ENCODE measurements at places on chromosomes 12 and 14. TPM values are rescaled to one million over a fixed set of nuclear protein-coding genes. Genes with fewer than 3 reads are reported as not detected.

PPP1R3E gene
- 4.1 TPM for total RNA-seq

- no peak overlapping the region for H3K4me3 ChIP-seq
- H3K36me3 ChIP-seq = peaks cover 14% of the 10 kb centered on the region
- no peak overlapping the region for H3K27ac ChIP-seq
- H3K27me3 ChIP-seq = no peaks in the 10 kb centered on the region
- no peak for DNase-seq
Observed at GRCh38 chr14:64081174-64081746, 212.9 kb downstream of the ESR2 start.

- no peaks in the 10 kb centered on the region for H3K36me3 ChIP-seq
- no peak overlapping the region for H3K4me3 ChIP-seq
- no peak for DNase-seq
- no peak overlapping the region for H3K27ac ChIP-seq
Observed at GRCh38 chr12:5864301-5864700, 80.8 kb downstream of the ANO2 start.

- peak overlapping the region; percentile 64 for H3K27ac ChIP-seq
- H3K4me3 ChIP-seq = no peak overlapping the region
- no peaks in the 10 kb centered on the region for H3K36me3 ChIP-seq
- H3K4me1 ChIP-seq = peaks cover 28% of the 10 kb centered on the region
Observed at GRCh38 chr14:61511558-61511948, 183.8 kb upstream of the HIF1A start.

PTCSC3 gene
- total RNA-seq = not detected

FLVCR2 gene
- 1.3 TPM for total RNA-seq

DNA sequence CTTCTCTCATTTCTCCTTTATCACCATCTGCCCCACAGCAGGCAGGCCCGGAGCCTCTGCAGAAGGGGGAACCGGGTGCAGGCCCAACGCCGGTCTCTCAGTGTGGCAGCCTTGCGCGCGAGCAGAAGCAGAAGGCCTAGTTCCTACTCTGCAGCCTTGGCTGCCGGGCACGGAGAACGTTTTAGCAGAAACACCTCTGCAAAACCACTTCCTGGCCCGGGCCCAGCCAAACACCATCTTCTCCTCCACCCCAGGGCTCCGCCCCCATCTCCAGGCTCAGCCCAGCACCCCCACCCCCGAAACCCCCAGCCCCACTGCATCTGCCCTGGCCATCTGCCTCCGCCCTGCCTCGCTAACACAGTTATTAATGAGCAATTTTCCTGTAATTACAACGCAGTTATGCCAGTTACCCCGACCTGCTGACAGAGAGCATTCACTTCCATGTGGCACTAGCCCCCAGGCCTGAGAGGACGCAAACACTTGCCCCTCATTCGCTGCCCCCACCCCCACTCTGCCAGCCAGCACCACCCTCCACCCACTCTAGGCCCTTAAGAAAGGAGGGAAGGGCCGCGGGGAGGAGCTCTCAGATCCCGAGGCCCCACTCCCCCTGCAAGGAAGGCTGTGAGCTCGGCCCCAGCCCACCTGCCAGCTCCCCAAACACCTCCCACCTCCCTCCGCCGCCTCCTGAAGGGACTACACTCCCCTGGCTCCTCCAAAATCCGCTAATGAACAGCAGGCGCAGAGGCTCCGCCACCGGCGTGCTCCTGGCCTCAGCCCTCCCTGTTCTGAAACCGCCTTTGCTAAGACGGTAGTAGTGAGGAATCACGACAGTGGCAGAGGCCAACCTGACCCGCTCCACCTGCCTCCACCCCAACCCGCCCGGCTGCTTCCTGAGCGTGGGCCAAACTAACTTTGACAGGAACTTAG, 44.7 kb upstream of the FBRSL1 start:
- no peaks in the 10 kb centered on the region for H3K27me3 ChIP-seq
- H3K4me1 ChIP-seq = no peaks in the 10 kb centered on the region
- DNase-seq = no peak
- no peak overlapping the region for H3K4me3 ChIP-seq
- H3K27ac ChIP-seq = peak overlapping the region; percentile 22

DNA sequence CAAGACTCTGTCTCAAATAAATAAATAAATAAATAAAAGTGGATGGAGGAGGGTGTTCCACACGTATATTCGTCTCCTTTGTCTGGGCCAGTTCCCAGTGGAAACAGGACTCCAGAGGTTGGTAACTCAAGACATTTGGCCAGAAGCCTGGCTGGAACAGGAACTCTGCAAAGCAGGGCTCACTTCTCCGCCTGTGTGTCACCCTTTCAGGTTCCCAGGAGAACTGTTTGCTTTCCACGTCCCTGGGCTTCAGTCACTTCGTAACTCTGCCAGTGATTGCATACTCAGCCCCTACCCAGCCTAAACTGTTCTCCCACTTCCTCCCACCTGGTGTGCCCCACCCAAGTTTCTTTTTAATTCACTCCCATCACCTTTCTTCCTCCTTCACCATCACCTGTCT, 7.0 kb upstream of the UBE2N start:
- no peak overlapping the region for H3K27ac ChIP-seq
- H3K4me1 ChIP-seq = no peaks in the 10 kb centered on the region
- H3K27me3 ChIP-seq = no peaks in the 10 kb centered on the region
- no peaks in the 10 kb centered on the region for H3K36me3 ChIP-seq

DNA sequence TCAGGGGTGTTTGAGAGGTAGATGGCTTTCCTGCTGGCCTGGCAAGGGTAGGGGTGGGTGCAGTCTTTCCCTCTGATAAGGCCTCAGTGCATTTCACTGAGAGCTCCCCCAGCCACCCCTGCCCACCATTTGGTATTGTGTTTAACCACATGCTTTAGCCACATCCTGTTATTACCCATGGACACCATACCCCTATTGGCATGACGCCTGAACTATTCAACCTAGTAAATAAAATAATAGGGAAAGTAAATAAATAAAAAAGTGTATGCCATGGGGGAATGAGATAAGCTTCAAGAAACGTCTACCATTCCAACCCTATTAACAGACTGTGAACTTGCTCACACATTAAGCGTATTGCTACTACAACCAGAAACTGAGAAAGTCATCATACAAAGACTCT, 7.6 kb upstream of the LGR5 start:
- H3K36me3 ChIP-seq = no peaks in the 10 kb centered on the region
- no peak overlapping the region for H3K4me3 ChIP-seq
- no peak overlapping the region for H3K27ac ChIP-seq
- no peaks in the 10 kb centered on the region for H3K27me3 ChIP-seq

KRT6B gene
- 1.7 TPM for total RNA-seq

RAD51AP1 gene
- total RNA-seq = 0.93 TPM

E2F7 gene
- 0.28 TPM for total RNA-seq

DNA sequence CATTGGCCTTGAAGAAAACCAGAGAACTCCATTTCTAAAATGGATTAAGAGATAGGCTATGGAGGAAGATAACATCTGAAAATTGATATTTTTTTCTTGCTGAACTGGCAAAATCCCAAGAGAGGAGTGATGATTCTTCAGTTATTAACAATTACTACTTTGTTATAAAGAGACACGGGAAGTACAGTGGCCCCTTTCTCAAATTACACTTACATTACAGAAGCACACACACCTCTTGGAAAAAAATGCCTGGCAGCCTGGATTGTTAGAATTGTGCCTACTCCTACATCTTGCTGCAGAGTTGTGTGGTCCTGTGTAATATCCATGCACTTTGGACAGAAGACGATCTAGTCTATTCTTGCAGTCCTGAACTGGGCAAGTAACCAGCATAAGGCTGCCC, 71.7 kb downstream of the TGFB3 start:
- H3K4me1 ChIP-seq = no peaks in the 10 kb centered on the region
- no peaks in the 10 kb centered on the region for H3K36me3 ChIP-seq
- no peaks in the 10 kb centered on the region for H3K27me3 ChIP-seq
- no peak for DNase-seq
- H3K27ac ChIP-seq = no peak overlapping the region

DNA sequence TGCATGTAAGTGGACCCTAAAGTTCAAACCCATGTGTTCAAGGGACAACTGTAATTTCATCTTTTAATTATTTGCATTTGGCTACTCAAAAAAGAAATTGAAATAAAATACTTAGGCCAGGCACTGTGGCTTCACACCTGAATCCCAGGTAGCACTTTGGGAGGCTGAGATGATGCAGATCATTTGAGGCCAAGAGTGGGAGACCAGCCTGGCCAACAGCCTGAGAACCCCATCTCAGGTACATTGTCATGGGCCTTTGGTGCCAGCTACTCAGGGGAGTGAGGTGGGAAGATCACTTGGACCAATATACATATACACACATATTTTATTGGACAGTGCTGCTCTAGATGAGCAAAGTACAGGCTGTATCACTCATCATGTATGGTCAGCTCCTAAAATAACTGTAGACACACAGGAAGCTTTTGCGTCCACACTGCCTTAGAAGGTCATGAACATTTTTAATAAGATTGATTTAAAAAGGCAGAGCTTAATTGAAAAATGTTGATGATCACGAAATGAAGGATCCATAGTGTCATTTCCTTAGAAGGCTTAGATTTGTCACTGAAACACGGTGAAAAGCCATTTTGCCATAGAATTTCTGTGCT, 2.5 kb upstream of the ZCCHC8 start:
- DNase-seq = no peak
- peaks cover 51% of the 10 kb centered on the region for H3K36me3 ChIP-seq
- no peaks in the 10 kb centered on the region for H3K27me3 ChIP-seq
- no peak overlapping the region for H3K27ac ChIP-seq
- H3K4me3 ChIP-seq = no peak overlapping the region

RASSF9 gene
- total RNA-seq = 1.6 TPM

OR6C76 gene
- not detected for total RNA-seq

CAPS2 gene
- 2.5 TPM for total RNA-seq

GRCh38 chr12:89497467-89497866, 27.1 kb downstream of the GALNT4 start:
- H3K27me3 ChIP-seq = no peaks in the 10 kb centered on the region
- H3K36me3 ChIP-seq = no peaks in the 10 kb centered on the region
- H3K27ac ChIP-seq = peak overlapping the region; percentile 27
- no peak overlapping the region for H3K4me3 ChIP-seq
- H3K4me1 ChIP-seq = no peaks in the 10 kb centered on the region
- DNase-seq = no peak

DNA sequence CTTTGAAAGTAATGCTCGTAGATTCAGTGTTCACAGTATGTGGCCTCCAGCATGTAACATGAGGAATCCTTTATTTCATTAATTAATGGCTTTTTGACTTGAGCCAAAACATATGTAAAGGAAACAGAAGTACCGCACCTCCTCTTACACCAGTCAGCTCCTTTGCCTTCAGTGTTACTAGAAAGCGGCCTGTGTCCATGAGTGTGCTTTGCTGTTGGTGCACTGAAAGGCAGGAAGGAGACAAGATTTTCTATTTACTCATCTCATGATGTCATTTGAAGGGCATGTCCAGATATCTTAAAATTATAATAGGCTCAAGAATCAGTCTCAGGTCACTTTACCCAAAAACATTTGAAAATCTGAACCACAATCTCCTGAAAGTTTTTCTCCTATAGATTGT, 9.9 kb upstream of the CCT2 start:
- no peak for DNase-seq
- H3K4me1 ChIP-seq = peaks cover 5% of the 10 kb centered on the region
- H3K27ac ChIP-seq = no peak overlapping the region
- H3K4me3 ChIP-seq = no peak overlapping the region
- H3K27me3 ChIP-seq = no peaks in the 10 kb centered on the region
- H3K36me3 ChIP-seq = no peaks in the 10 kb centered on the region

GRCh38 chr14:106845286-106846087, 1319.1 kb downstream of the TMEM121 start:
- H3K36me3 ChIP-seq = no peaks in the 10 kb centered on the region
- H3K27me3 ChIP-seq = no peaks in the 10 kb centered on the region
- H3K27ac ChIP-seq = peak overlapping the region; percentile 86
- H3K4me1 ChIP-seq = no peaks in the 10 kb centered on the region

- no peaks in the 10 kb centered on the region for H3K4me1 ChIP-seq
- no peaks in the 10 kb centered on the region for H3K36me3 ChIP-seq
- no peak overlapping the region for H3K27ac ChIP-seq
- DNase-seq = peak; percentile 4
- no peaks in the 10 kb centered on the region for H3K27me3 ChIP-seq
Observed at GRCh38 chr12:74111688-74112360, 425.8 kb upstream of the ATXN7L3B start.

TMEM117 gene
- total RNA-seq = 3.1 TPM

DNA sequence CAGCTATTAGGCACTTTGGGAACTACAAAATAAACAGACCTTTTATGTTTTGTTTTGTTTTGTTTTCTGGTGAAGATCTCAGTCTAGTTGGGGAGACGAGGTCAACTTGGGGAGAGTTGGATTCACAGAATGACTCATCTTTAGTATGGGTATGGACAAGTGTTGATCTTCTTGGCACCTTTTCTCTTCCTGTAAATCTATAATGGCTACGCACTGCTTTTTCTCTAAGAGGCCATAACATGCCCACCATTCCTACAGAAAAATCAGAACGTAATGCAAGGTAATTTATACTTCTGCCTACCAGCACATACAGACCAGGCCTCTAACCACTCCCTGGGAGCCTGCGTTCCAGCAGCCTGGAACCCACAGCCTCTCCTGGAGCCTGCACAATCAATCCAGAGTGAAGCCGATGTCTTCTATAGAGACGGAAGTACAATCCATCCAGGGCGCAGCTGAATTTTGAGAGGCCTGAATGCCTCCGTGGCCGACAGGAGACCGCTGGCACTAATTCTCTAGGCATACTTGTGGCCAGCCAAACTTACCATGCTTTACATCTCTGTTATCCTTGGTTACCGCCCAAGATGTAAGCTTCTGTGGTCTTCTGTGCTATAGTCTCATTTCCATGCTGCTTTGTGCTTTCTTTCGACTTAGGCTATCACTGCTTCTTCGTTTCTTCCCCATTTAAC, 717 bp downstream of the PPHLN1 start:
- peaks cover 10% of the 10 kb centered on the region for H3K4me1 ChIP-seq
- H3K27ac ChIP-seq = peak overlapping the region; percentile 80
- H3K36me3 ChIP-seq = no peaks in the 10 kb centered on the region

RNASE1 gene
- total RNA-seq = 371 TPM

- H3K4me1 ChIP-seq = no peaks in the 10 kb centered on the region
- no peak overlapping the region for H3K4me3 ChIP-seq
- DNase-seq = no peak
- H3K27ac ChIP-seq = no peak overlapping the region
- no peaks in the 10 kb centered on the region for H3K27me3 ChIP-seq
Observed at GRCh38 chr12:89789862-89790261, 81.2 kb upstream of the ATP2B1 start.
